ENCODE measurements at places on chromosomes 7 and 10. TPM values are rescaled to one million over a fixed set of nuclear protein-coding genes. Genes with fewer than 3 reads are reported as not detected.

DNA sequence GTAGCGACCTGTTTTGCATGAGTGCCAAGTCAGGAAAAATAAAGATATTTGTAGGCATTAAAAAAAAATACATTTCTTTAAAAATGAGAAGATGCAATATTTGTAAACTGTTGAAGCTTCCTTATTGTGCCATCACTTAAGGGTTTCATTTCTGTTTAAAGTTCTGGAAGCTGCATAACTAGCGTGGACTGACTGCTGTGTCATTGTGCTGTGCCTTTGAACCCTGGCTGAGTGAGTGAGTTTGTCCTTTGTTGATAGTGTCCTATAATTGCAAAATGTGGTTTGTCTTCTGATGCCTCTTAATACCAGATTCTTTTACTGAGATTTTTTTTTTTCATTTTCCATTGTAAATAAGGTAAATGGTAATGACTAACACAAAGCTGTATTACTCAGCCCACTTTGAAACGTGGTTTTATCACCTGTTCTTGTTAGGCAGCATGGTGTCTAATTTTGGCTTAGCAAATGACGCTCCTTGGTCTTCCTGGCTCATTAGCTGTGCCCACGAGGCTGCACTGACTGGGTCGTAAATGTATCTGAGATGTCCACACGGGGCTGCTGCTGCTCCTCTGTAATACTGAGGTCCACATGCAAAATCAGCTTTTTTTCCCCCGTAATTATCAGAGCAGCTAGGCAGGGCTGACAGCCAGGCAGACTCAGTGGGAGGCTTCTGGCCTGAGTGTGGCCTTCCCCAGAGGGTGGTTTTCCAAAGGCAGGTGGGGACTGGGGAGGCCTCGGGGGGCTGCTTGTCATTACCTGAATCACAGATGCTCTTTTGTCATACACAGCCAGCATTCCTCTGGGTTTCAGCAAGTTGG, 14.8 kb downstream of the ZSCAN25 start:
- peak; percentile 10 for DNase-seq

The AS3MT gene
- total RNA-seq, result 1.3 TPM

DNA sequence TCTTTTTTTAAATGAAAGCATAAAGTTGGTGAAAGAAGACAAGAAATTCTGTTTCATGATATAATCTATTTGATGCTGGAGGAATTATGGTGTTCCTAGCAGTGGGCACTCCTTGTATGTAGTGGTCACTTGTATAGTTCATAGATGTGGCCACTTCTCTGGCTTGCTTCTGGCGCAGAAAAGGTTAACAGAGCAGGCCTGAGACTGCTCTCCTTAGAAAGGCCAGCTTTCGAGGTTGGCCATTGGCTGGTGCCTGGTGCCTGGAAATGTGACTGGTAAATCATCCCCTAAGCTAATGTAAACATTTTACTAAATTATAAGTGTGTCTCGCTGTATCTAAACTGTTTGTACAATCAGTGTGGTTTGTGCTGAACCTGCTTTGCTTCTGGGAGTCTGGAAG, 276.1 kb downstream of the PHTF2 start:
- no peak for DNase-seq

DNA sequence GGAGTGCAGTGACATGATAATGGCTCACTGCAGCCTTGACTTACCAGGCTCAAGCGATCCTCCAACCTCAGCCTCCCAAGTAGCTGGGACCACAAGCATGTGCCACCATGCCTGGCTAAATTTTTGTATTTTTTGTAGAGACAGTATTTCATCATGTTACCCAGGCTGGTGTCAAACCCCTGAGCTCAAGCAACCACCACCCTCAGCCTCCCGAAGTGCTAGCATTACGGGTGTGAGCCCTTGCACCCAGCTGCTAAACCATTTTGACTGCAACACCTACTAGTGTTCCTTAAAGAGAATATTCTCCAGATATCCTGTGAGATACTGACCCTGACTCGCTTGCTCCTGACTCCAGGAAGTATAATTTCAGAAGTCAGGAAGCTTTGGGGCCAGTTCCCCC, 85.8 kb downstream of the PLXNA4 start:
- DNase-seq, result no peak

DNA sequence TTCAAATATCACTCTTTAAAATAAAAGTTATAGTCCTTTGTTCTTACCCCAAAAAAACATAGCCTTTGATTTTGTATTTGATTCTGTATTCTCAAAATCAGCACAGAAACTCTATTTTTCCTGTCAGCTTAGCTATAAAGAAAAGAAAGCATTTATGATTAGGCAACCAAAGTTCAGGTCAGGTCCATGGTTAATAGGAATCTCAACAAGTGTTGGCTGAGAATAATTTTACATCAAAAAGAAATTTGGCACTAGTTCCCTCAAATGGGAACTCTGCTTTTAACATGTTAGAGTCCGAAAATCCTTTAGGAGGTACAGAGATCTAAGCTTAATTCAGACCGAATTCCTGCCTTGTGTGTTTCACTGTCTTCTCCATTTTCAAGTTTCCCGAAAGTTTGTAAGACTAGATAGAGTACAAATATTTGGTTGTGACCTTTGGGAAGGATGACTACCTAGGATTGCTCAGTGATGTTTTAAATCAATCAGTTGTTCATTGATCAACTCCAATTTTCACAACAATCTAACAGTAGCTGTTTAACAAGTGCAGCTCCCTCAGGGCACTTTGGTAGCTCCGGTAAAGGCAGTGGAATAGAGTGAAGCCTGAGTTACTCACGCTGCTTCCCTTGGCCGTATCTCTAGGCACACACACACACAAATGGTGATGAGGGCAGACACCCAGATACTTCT, 8.8 kb upstream of the ENO4 start:
- DNase-seq, result no peak

The STEAP2 gene
- 5.8 TPM for total RNA-seq

The ADAMTS14 gene
- total RNA-seq, result 10.1 TPM

- DNase-seq, result no peak
These were observed 163.3 kb downstream of the GRID1 start for GRCh38 chr10:86203162-86203905.

- peak; percentile 90 for DNase-seq
These were observed at the start of gene KBTBD2 for GRCh38 chr7:32891043-32891799. TSS of gene KBTBD2 (minus strand) at chr7:32891760. CDS start at chr7:32879604, 12,156 bp downstream.
